Fibroblast of the aortic adventitia (primary cell): ENCODE measurements at places on chromosomes 1 and 21. TPM values are rescaled to one million over a fixed set of nuclear protein-coding genes. Genes with fewer than 3 reads are reported as not detected.

DENND2C gene
- total RNA-seq, result 4.8 and 5.3 TPM in 2 replicates

DYRK1A gene
- total RNA-seq, result 46.5 and 80.2 TPM in 2 replicates

SLX9 gene
- total RNA-seq, result 6.0 and 7.4 TPM in 2 replicates

EDN2 gene
- not detected in 2 replicates for total RNA-seq

KPRP gene
- total RNA-seq, result not detected in 2 replicates

UBE2G2 gene
- total RNA-seq, result 64.2 and 96.3 TPM in 2 replicates

NBPF6 gene
- not detected in 2 replicates for total RNA-seq

SLC25A33 gene
- 2.0 and 4.7 TPM in 2 replicates for total RNA-seq

CYYR1 gene
- total RNA-seq, result 0.09 TPM in 1 of 2 replicates, not detected in the other

MROH7 gene
- total RNA-seq, result 0.27 TPM in 1 of 2 replicates, not detected in the other

RUNX3 gene
- total RNA-seq, result not detected in 2 replicates

CHIA gene
- not detected in 2 replicates for total RNA-seq
